ENCODE measurements at places on chromosomes 11 and 22.
A peak's percentile ranks its signal among the peaks of the same experiment; 100 is the strongest.

GRCh38 chr22:46936378-46936903 lies 174.0 kb downstream of the TBC1D22A start:
- no peak for ATAC-seq

GRCh38 chr22:27952091-27952490 lies 33.0 kb upstream of the PITPNB start:
- ATAC-seq: peak; percentile 83

GRCh38 chr11:12199231-12199948 lies 89.0 kb downstream of the MICAL2 start:
- no peak for ATAC-seq

GRCh38 chr11:76690736-76691135 lies 20.2 kb upstream of the LRRC32 start:
- no peak for ATAC-seq

GRCh38 chr11:110497231-110497978 lies 67.7 kb downstream of the FDX1 start:
- no peak for ATAC-seq

DNA sequence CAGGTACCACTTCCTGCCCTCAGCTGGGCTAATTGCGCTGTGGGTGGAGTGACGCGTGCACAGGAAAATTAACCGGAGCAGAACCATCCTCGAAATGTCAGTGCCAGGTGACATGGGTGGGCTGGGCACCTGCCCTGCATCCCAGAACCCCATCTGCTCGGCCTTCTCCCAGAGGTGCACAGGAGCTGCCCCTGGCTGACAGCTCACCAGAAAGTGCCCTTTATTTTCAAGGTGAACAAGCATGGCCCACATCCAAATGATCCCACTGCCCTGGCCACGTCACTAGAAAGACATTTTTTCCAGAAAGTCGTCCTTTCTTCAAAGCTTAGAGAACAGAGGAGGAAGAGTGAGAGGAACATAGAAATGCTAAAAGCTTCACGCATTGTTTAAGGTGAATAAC lies 4.1 kb upstream of the ELFN2 start:
- no peak for ATAC-seq

GRCh38 chr22:45446216-45446615 lies 32.7 kb downstream of the RIBC2 start:
- no peak for ATAC-seq

- ATAC-seq: peak; percentile 46
Measured at GRCh38 chr11:102144357-102145355, 34.4 kb downstream of the YAP1 start.

- ATAC-seq: no peak
Measured at GRCh38 chr11:20116825-20117224, 43.5 kb downstream of the DBX1 start.

DNA sequence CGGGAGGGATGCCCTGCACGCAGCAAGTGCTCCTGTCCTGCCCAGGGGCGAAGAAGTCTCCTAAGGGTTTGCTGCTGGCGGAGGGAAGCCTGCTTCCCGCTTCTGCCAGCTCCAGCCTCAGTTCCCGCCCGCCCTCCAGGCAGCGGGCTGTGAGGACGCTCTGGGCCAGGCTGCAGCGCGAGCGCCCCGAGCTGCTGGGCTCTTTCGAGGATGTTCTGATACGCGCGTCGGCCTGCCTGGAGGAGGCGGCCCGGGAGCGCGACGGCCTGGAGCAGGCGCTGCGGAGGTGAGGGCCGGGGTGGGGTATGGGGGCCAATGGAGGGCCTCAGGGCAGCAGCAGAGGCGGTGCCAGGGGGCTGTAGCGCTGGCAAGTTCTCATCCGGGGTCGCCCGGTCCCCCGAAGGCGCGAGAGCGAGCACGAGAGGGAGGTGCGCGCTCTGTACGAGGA lies 2.2 kb downstream of the CRACR2B start:
- no peak for ATAC-seq

GRCh38 chr11:134522782-134523570 lies 110.9 kb upstream of the B3GAT1 start:
- no peak for ATAC-seq

- ATAC-seq: no peak
Measured at GRCh38 chr11:38948392-38948791, 2350.4 kb upstream of the RAG2 start.

DNA sequence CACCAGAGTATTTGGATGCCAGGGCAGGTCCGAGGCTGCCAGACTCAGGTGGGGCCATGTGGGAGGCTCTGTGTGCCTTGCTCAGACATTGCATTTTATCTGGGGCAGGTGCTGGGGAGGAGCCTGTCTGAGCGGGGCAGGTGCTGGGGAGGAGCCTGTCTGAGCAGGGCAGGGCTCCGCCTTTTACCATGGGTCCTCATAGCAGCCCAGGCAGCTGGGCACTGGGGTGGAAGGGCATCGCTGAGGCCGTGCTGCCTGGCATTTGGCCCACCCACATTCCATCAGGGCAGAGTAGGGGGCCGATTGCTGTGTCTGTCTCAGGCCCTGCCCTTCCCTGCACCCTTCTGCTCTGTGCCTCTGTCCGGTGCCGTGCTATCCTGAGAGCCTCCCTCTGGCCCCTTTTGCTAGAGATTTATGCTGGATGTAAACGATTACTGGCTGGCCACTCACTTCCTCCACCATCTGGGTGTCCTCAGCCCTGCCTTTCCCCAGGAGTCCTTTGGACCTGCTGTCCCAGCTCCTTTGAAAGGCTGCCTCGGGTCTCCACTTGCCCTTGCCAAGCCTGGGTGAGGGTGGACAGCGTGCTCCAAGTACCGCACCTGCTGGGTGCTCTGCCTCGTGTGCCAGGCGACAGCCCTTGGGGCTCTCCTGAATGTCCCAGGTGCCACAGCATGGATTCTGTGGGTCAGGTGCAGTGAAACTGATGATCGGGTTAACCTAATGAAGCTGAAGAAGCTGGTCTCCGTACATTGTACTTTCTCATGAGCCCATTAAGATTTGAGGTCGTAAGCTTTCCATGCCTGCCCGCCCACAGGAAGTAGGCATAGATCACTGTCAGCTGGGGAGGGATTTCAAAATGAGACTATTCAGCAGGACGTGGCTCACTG lies 281.6 kb downstream of the TBC1D22A start:
- ATAC-seq: 0 out of 3 replicates have a peak, but pooled peaks have one; percentile 22
